ENCODE measurements at places on chromosomes 2 and 18.

- DNase-seq = no peak
These were observed 48.2 kb downstream of the PAX8 start for GRCh38 chr2:113230531-113230930.

- DNase-seq = no peak
These were observed 5.5 kb upstream of the CYBRD1 start for GRCh38 chr2:171516793-171517192.

GRCh38 chr2:112679484-112679883, 33.7 kb downstream of the SLC20A1 start:
- no peak for DNase-seq

GRCh38 chr2:119389615-119390306, 23.0 kb downstream of the DBI start:
- no peak for DNase-seq

GRCh38 chr2:17933256-17933655, 54.8 kb downstream of the KCNS3 start:
- no peak for DNase-seq

DNA sequence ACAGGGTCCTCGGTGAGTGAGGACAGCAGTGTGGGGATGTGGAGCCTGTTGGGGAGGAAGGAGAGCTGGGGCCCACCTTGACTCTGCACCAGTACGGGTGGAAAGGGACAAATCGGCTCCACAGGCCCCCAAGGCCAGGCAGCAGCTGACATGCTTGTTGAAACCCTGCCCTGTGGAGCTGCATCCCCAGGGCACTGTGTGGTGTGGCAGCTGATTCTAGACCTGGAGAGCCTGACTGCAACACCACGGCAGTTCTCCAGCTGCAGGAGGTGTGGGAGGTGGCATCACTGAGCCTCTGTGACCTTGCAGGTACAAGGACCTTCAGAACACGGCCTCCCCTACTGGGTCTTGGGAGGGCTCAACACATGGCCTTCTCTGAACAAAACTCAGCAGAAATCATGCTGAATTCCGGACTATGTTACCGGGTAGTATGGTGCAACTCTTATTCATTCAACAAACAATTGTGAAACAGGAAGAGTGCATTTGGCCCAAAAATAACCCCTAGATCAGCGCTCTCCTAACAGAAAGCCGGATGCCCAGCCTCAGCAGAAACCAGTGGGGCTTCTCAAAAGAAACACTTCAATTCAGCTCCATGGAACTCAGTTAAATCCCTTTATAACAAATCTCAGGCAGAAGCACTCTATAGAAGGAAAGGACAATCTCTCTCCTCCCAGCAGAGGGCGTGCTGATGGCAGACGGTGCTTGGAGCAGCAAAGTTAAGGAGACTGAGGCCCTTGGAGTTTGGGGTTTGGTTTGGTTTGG, 104.4 kb upstream of the SALL3 start:
- DNase-seq = no peak
